Stimulated activated naive CD4-positive, alpha-beta T cell treated with Interleukin-2 at 50 U/mL for 16 hours (primary cell): ENCODE measurements at places on chromosomes 11 and 22.
A peak's percentile ranks its signal among the peaks of the same experiment; 100 is the strongest.

DNA sequence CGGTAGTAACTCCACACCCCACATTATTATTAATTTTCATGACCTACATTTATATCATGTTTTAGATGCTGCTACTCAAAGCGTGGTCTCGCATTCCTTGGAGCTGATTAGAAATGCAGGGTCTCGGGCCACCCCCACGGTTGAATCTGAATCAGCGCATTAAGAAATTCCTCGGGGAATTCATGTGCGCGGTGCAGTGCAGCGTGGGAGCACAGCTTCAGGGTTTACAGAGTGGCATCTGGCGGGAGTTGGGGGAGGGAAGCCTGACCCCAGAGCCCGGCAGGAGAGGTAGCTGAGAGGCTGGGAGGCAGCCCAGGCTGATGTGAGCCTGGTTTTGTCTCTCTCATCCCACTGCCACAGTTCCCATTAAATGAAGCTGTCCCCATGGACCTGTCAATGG, 48.1 kb upstream of the DAGLA start:
- no peak for DNase-seq

- DNase-seq, result no peak
Observed at GRCh38 chr11:71239581-71239980, 12.8 kb downstream of the SHANK2 start.

DNA sequence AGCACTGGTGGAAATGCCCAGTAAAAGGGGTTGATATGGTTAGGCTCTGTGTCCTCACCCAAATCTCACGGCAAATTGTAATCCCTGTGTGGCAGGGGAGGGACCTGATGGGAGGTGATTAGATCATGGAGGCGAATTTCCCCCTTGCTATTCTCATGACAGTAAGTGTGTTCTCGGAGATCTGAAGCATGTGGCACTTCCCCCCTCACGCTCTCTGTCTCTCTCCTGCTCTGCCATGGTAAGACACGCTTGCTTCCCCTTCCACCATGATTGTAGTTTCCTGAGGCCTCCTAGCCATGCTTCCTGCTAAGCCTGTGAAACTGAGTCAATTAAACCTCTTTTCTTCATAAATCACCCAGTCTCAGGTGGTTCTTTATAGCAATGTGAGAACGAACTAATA, 37.4 kb downstream of the PACSIN2 start:
- no peak for DNase-seq

GRCh38 chr11:127420139-127420538, 419.6 kb upstream of the KIRREL3 start:
- DNase-seq, result no peak

DNA sequence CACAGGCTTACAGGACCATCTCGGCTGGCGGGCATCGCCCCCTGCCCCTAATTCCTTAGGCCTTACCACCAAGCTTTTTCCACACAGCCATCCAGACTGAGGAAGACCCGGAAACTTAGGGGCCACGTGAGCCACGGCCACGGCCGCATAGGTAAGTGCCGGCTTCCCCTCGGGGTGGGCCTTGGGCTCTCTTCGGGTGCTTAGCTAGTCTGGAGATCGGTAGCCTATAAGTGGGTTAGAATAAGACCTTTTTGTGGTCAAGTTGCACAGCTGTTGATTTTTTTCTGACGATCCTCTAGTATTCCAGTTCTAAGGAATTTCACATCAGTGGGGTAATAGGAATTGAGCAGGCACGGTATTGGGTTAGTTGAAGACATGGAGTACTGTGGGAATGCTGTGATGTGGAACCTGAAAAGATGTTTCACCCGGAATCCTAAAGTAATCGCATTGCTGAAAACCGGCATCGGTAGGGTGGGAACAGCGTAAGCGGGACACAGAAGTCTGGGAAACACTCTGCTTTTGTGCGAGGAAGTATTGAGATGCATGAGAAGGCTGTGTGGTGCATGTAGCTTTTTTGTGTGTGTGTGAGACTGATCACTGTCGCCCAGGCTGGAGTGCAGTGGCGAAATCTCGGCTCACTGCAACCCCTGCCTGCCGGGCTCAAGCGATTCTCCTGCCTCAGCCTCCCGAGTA, 669 bp downstream of the RPL27A start:
- peak; percentile 48 for DNase-seq

DNA sequence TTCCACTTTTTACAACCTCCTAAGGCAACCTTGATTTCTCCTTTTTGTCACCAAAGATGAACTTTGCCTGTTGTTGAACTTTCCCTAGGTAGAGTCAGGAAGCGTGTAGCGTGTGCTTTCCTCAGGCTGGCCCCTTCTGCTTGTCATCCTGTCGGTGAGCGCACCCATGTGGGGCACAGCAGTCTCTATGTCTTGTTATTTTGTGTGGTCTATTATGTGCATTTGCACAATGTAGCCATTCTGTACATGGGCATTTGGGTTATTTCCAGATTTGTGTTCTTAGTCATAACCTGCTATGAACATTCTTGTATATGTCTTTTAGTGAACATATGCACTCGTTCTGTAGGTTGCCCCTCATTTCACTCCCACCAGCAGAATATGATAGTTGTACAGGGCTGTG, 34.9 kb downstream of the CABIN1 start:
- no peak for DNase-seq

GRCh38 chr11:102464859-102465500, 12.4 kb upstream of the TMEM123 start:
- DNase-seq, result no peak

DNA sequence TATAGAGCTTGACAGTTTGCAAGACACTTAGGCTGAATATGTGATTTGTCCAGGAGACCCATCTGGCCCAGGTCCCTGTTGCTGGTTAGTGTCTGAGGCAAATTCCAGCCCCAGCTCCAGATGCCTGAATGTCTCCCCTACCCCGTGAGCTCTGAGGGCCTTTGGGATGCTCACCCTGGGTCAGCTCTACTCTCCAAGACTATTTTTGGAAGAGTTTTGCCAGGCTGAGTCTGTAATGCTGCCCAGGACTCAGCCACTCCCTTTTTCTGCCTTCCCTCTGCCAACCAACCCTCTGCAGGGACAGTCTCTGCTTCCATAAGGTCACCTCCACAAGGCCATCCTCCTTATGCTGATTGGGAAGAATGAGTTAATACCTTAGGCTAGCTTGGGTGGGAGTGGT, 66.3 kb downstream of the CABIN1 start:
- DNase-seq, result no peak

DNA sequence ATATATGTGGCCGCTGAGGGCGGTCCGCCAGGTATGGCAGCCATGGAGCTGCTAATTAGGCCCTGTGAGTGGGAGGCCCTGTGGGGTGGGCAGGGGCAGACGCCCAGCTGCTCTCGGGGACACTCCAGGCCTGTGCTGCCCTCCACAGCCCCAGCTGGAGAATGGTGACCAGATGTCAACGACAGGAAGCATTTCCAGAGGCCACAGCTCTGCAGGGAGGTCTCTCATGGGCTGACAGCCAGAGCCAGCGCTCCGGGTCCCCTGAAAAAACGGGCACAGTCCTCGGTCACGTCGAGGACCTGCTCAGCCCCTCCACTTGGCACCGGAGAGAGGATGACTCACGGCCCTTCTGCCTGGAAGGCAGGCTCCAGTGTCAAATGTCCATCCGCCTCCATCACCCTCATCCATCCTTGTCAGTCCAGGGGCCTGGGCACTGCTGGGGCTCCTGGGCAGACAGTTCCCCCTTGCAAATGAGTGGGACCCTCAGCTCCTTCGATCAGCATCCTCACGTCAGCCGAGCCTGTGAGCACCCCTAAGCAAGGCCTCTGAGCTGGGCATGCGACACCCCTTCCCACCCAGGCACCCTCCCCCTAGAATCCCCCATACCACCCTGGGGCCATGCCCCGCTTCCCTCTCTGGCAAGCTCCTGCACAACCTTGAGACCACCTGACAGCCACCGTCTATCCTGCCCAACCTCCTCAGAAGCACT, 1.9 kb downstream of the BID start:
- DNase-seq, result no peak

GRCh38 chr11:73968356-73968966, 14.2 kb downstream of the UCP2 start:
- no peak for DNase-seq

- no peak for DNase-seq
Observed at GRCh38 chr22:27139935-27140511, 482.6 kb downstream of the MIAT start.

DNA sequence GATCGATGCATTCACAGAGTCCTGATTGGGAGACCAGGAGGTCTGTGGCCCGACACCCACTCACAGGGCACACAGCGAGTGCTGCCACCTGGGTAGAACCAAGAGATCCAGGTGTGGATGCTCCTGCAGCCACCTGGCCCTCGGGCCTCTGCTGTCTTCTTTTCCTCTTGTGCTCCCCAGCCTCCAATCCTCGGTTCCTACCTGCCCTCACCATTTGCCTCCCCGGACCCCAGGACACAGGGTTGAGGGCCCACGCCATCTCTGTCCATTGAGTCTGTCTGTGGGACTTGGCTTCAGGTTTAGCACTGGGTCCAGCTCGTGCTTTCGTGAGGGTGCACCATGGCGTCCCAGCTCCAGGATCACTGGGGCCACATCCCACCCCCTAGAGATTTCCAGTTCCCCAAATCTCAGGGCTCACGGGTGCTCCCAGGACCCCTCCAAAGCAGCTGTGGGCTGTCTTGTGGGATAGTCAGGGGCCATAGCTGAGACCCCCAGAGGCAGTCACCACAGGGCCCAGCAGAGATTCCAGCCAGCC, 591.1 kb downstream of the BRD1 start:
- DNase-seq, result no peak

GRCh38 chr11:115930291-115930690, 426.1 kb upstream of the CADM1 start:
- no peak for DNase-seq

- DNase-seq, result no peak
Observed at GRCh38 chr11:87076874-87077429, 39.2 kb downstream of the TMEM135 start.

DNA sequence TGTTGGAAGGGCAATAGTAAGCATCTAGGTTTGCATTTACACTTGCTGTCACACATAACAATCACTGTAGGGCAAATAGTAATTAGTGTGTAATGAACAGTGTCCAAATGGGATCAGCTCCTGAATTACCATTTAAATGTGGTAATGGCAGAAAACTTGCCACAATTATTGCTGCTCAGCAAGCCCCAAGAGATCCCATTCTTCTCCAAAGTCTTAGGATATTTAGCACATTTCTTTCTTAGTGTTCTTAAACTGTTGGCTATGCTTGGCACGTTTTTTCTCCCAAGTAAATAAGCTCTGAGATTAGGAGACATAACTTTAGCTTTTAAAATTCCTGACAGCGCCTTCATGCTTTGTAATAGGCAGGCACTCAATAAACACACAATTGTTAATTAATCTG, 1037.0 kb downstream of the DLG2 start:
- DNase-seq, result no peak

GRCh38 chr11:78223320-78223954, 34.7 kb downstream of the USP35 start:
- DNase-seq, result no peak

GRCh38 chr11:99537681-99538080, 516.9 kb downstream of the CNTN5 start:
- no peak for DNase-seq

GRCh38 chr11:23903044-23903704, 593.7 kb upstream of the LUZP2 start:
- no peak for DNase-seq

DNA sequence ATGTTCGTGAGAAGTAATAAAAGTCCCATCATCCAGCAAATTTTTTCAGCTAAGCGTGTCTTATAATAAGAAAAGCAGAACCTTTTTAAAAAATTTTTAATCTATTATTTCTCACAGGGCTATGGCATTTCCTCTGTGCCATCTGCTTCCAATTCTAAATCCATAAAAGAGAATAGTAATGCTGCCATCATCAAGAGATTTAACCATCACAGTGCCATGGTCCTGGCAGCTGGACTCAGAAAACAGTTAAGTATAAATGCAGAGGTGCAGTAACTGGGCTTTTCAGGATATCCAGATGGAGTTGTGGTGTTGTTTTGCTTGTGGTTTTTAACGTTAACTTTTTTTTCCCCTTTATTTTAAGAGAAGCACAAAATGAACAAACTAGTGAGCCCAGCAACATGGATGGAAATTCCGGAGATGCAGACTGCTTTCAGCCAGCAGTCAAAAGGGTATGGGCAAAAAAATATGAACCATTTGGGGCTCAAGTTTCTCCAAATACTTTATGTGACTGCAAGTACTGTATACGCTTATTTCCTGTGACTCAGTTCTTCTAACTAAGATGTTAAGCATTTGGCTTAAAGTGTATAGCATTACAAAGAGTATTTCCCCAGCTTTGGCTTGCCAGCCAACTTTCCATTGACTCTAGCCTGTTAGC, 25.2 kb downstream of the GTF2H1 start:
- DNase-seq, result no peak

- no peak for DNase-seq
Observed at GRCh38 chr11:83648610-83649527, 362.7 kb upstream of the CCDC90B start.

DNA sequence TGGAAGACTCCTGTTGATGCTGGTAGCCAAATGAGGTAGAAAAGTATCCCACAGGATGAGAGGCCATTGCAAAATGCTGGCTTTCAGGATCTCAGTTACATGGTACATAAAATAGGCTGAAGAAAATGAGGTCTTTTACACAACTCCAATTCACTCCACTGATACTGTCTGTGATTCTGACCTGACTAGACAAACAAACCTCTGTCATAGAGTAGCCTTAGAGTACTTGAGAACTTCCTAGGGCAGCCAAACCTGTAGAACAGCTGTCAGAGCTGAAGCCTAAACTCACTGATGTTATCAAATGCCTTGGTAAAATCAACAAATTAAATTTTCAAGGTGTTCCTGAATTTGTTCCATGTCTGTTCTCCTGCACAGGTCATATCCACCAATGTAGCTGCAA, 26.2 kb upstream of the POGLUT3 start:
- no peak for DNase-seq

DNA sequence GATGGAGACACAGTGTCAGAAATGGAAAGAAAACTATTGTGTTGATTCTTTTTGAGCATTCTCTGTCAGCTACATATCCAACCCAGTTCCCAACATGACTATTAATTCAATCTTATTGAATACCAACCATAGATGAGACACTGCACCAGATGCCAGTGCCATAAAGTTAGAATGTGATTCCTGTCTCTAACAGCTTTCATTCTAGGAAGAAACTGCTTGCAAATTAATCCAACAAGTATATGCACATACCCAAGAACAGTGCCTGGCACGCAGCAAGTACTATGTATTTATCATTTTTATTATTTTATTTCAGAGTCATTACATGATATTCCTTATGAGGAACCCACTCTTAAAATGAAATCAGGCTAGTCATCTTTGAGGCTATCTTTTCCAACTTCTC, 34.5 kb downstream of the SLC5A12 start:
- no peak for DNase-seq
